Cardiac ventricle fibroblast (primary cell): ENCODE measurements at places on chromosomes 3 and 15. TPM values are rescaled to one million over a fixed set of nuclear protein-coding genes. Genes with fewer than 3 reads are reported as not detected.

Gene ARPP21
- not detected in 2 replicates for total RNA-seq

Gene DHX30
- total RNA-seq, result 34.9 and 45.6 TPM in 2 replicates

Gene SLCO2A1
- total RNA-seq, result 0.20 and 0.44 TPM in 2 replicates

Gene GAP43
- total RNA-seq, result 1.9 and 4.9 TPM in 2 replicates

Gene WDR93
- 0.10 TPM in 1 of 2 replicates, not detected in the other for total RNA-seq

Gene TMEM212
- total RNA-seq, result not detected in 2 replicates

Gene PCOLCE2
- total RNA-seq, result 65.1 and 68.1 TPM in 2 replicates

Gene UPK1B
- not detected in 2 replicates for total RNA-seq

Gene IFT57
- total RNA-seq, result 32.9 and 70.4 TPM in 2 replicates

Gene RETNLB
- not detected in 2 replicates for total RNA-seq

Gene STAC
- 0.05 TPM in 1 of 2 replicates, not detected in the other for total RNA-seq

Gene IL17RE
- total RNA-seq, result 1.6 and 1.9 TPM in 2 replicates

Gene MESD
- 19.4 and 21.3 TPM in 2 replicates for total RNA-seq

Gene PLSCR5
- total RNA-seq, result not detected in 2 replicates

Gene CHRNB4
- total RNA-seq, result not detected in 2 replicates

Gene GPR27
- 0.06 and 0.54 TPM in 2 replicates for total RNA-seq

Gene MORC1
- not detected in 2 replicates for total RNA-seq

Gene INSYN1
- total RNA-seq, result 3.6 and 5.6 TPM in 2 replicates

Gene COL8A1
- total RNA-seq, result 73.3 and 83.3 TPM in 2 replicates

Gene MYRIP
- 0.12 and 0.34 TPM in 2 replicates for total RNA-seq

Gene OR5K4
- total RNA-seq, result not detected in 2 replicates
